Suppressor macrophage (primary cell): ENCODE measurements at places on chromosomes 3 and 15.

GRCh38 chr15:94266789-94267188 is 35.4 kb downstream of the MCTP2 start:
- DNase-seq = no peak

DNA sequence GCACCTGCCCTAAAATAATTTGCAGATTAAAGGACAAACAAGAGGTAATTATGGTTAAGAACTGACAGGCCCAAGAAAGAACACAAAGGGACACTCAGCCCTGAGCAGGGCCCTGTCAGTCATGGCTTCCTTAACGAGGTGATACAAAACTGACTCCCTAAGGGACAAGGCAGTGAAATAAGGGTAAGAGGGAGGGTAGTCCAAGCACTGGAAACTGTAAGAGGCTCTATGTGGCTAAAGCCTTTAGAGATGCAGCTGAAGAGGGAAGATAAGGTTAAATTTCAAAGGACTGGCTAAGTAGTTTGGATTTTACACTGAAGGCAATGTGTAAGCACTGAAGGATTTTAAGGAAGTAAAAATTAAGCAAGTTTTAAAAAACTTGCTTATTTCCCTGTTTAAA is 3.9 kb downstream of the ATR start:
- no peak for DNase-seq

GRCh38 chr3:47825590-47825989 is 22.7 kb downstream of the DHX30 start:
- DNase-seq = no peak

GRCh38 chr3:53592862-53593261 is 98.5 kb downstream of the CACNA1D start:
- no peak for DNase-seq

DNA sequence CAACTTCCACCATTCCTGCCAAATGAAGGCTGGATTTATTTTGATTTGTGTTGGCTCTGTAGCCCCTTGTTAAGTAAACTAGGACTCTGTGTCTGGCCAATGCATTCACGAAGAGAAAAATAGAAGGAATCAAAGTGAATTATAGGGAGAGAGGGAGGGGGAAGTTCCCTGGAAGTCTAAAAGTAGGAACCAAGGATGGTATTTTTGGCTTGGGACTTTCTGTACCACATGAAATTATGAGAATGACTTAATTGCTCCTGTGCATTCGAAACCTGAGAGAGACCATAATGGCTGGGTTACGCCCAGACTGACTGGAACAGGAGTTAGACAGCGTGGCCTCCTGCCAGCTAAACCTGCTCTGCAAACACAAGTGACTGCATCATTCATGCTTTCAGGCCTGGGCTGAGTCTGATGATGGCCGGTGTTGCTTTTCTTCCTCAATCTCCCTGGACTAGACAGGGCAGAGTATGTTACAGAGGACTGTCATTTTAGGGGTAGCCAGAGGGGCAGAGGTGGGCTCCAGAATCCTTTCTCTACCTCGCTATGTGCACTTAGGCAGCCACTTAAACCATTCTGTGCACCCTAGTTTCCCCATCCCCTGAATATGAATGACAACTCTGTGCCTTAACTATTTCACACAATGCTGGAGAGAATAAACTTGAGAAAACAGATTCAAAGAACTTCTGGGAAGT is 58.9 kb downstream of the MYO1E start:
- peak; percentile 50 for DNase-seq

DNA sequence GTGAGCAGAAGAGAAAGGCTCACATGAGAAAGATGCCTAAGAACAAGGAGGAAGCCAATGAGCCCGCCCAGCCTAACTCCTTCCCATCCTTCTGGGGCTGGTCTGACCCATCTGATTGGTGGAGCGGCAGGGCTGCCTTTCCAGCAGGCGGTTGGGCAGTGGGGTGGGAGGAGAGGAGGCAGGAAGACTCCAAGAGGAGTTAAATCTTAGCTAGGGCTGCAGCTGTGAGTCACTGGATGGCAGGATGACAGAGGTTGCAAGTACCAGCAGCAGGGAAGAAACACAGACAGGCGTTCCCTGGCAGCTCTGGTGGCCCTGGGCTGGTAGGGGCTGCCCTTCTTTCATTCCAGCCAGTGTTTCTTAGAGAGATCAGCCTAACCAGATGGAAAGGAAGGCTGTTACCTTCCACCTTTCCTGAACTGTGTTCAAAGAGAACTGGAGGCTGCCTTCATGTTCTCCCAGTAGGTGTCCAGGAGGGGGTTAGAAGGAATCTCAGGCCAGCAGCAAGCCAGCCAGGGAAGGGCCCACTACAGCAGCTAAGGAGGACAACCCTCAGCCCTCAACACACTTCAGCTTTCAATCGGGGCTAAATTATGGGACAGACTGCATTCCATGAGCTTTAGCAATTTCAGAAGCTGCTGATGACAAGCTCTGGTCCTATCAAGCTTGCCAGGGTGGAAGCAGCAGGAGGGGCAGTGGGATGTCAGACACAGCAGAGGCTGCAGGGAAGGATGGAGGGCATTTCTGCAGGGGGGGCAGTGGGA is 50.3 kb downstream of the CHSY1 start:
- DNase-seq = peak; percentile 89

- DNase-seq = peak; percentile 46
These were observed 19.1 kb downstream of the DNAJB8 start for GRCh38 chr3:128447561-128448013.

GRCh38 chr3:184498986-184499606 is 62.5 kb upstream of the EPHB3 start:
- peak; percentile 47 for DNase-seq

- peak; percentile 82 for DNase-seq
These were observed 7.3 kb downstream of the TYRO3 start for GRCh38 chr15:41566121-41566885.

GRCh38 chr3:4730719-4731118 is 237.6 kb downstream of the ITPR1 start:
- no peak for DNase-seq

DNA sequence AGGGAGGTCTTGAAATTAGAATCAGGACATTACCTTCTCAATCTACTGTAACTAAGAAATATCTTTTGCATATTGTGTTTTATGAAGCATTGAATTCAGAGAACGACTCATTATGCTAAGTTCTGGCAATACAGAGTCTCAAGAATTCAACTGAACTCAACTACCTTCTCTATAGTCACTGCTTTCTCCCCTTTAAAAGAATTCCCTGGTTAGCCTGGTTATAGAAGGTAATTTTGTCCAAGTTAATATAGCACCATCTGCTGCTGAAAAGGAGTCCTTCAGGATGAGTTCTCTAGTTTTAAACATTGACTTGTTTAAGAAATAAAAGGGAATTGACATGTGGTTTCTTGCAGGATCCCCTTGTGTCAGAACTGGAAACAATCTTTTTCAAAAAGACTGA is 60.2 kb downstream of the IL16 start:
- DNase-seq = peak; percentile 21

DNA sequence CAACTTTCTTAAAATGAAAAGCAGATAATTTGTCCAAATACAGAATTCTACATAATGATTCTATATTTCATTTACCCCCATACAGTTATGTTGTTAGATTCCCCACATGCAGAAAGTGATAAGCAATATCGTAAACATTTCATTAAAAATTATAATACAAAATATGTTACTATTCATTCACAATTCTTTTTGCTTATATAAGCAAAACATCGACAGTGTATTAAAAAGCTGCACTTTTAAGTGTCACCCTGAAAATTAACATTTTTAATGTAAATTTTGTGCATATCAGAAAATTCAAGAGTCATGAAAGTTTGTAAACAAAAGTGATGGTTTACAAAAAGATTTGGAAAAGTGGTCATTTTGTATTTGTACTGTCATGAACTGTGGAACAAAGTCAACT is 19.2 kb downstream of the TMEM212 start:
- DNase-seq = no peak

DNA sequence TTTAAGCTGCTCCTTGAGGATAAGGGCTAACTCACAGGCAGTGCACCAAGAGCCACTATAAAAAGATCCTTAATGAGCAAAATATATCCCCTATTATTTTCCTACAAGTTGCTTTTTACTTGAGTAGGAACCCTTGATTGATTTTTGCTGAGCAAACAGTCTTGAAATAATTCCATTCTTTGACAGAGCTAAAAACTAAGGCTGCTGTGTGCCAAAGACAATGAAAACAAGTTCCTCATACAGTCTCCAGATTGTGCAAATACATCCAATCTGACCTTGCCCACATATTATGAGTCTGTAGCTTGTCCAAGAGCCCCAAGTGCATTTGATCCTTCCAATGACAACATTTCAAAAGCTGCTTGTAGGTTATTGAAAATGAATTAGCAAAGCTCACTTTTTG is 15.0 kb downstream of the PRKAR2A start:
- peak; percentile 25 for DNase-seq

- no peak for DNase-seq
These were observed 100.6 kb downstream of the STAG1 start for GRCh38 chr3:136651581-136651980.

DNA sequence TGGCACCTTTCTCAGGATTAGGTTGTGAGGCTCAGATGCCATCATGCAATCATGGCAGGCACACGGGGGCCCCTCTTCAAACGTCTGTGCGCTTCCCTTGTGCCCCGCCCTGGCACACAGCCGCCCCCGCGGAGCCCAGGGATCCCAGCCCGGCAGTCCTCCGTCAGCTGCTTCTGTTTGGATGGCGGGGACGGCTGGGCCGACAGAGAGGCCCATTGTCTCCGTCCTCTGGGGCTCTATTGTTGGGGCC is 849 bp upstream of the HDAC11 start:
- peak; percentile 85 for DNase-seq

- DNase-seq = peak; percentile 91
These were observed 23.2 kb downstream of the ILDR1 start for GRCh38 chr3:121998611-121999473.

DNA sequence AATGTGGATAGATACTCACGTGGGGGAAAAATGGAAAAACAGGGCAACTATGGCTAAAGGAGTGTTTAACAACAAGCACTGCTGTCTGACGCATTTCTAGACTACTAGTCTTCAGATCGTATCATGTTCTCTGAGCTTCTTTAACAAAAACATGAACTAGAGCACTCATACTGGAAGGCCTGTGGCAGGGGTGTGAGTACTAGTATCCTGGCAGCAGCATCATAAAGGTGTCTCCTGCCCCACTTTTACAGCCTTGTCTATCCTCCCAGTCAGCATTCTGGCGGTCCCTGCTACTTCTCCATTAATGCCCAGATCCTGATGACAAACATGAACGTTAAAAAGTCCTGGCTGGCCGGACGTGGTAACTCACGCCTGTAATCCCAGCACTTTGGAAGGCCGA is 4.0 kb downstream of the FMN1 start:
- no peak for DNase-seq

DNA sequence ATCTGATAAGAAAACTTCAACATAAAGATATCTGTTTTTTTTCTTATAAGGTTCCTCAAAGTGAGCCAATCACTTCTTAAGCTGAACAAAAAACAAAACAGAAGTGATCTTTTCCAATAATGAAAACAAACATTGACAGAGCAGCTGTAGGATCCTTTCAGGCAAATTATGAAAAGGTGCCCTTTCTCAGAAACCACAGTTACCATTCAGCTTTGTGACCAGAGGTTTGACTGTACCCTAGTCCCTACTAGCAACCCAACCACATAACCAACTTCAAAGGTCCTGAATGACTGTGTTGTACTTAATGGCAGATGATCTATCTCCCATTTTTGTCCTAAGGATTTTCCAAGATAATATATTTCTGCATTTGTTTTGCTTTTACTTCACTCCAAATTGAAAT is 39.4 kb upstream of the CCR2 start:
- DNase-seq = peak; percentile 30

- DNase-seq = no peak
These were observed 29.2 kb downstream of the IDH2 start for GRCh38 chr15:90072978-90073640.

GRCh38 chr3:33883951-33884561 is 85.6 kb downstream of the PDCD6IP start:
- peak; percentile 4 for DNase-seq

DNA sequence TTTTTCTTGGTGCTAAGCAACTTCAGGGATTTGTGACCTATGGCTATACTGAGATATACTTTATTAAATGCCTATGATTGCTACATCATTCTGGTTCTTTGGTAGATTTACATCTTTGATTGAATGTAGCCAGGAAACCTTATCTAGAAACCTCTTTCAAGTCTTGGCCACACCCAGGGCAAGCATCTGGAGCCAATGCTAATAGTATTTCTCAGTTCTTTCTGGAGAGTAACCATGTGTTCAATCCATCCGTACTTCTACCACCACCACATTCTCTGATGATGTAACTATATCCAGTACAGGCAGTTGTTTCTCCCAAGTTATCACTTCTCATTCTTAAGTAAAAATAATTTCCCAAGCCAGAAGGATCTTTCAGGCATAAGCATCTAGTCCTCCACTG is 69.0 kb downstream of the NME9 start:
- no peak for DNase-seq

- no peak for DNase-seq
These were observed 292.8 kb downstream of the MEX3B start for GRCh38 chr15:81752974-81753373.

DNA sequence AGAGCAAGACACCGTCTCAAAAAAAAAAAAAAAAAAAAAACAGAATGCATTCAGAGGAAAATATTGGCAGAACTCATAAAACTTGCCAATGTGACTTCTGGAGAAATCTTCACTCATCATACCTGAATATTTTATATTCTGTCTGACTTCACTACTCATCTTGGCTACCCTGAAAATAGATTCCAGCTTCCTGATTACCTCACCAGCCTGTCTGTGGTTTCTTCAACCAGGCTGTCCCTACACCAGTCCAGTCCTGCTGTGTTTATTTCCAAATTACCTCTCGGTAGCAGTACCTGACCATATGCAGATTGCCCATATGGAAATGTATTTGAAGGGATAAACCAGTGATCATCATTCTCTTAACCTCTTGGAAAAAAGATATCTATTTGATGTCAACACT is 9.3 kb upstream of the P3H2 start:
- no peak for DNase-seq

DNA sequence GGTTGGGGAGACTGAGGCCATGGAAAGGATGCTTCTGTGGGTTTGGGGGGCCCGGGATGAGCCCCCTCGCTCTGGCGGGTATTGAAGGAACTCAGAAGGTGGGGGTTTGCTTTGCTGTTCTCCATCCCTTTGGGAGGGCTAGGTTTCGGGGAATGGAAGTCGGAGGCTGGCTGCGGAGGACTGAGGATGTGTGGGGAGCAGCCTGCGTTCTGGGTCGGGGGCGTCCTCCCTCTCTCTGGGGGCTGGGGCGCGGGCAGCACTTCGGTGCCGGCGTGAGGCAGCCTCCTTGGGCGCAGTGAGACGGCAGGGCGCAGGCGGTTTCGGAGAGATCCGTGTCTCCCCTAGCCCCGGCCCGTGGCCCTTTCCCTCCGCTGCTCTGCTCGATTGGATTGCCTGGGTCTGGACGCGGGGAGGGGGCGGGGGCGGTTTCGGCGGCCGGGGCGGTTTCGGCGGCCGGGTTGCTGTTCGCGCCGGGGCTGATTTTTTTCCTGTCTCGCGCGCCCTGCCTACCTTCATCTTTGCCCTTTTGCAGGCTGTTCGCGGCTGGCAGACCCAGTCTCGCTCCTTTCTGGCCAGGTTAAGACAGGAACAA is 1.4 kb downstream of the PTPRG start:
- no peak for DNase-seq

DNA sequence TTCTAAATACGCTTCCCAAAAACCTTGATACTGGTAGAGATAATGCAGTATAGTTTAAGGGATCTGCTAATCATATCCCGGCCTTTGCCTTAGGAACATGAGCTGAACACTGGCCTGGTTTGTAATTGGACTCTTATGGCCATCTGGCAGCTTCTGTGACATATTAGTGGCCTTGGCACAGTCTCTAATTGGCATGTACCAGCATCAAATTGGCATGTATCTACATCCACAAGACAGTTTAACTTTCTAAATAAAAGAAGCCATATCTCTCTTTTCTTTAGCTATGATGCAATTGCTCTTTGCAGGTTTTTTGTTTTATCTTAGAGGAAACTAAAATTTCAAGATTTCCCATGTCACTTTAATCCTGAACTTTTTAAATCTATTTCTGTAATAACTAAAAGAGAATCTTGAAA is 44.6 kb upstream of the FILIP1L start:
- no peak for DNase-seq
